SW 1271 (cell line): ENCODE measurements at places on chromosomes 7 and 10.

GRCh38 chr10:62069452-62070178 lies 168.1 kb downstream of the ARID5B start:
- DNase-seq: no peak

GRCh38 chr10:71771204-71771603 lies 2.1 kb downstream of the VSIR start:
- no peak for DNase-seq

DNA sequence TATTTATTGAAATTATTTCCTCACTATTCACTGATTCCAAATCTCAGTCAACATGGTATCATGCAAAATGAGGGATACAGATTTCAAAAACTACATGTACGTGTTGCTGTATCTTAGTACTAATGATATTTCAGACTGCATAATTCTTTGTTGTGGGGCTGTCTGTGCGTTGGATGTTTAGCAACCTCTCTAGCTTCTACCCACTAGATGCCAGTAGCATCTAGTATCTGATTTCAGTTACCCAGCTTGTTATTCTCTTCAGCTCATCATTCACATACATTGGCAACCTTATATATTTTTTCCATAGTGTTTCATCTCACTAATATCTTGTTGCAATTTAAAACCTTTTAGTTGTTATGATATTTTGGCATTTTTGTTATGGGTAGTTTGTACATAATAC lies 22.5 kb upstream of the WASL start:
- DNase-seq: no peak

DNA sequence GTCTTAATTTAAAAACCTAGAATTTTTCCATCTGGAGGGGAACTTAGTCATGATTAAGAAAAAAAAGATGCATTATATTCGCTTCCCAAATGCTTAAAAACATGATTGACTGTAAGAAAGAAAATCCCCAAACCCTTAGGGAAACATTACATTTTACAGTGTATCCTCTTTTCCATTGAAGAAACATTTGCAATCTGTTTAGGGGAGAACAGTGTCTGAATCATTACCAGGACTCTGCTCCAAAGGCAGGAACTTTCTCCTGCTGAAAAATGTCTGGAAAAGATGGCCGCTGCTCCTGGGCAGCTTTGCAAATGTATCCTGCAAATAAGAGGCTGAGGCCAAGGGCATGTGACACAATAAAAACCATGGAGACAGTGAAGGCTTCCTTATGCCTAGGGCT lies 173.7 kb downstream of the BUB3 start:
- DNase-seq: no peak

DNA sequence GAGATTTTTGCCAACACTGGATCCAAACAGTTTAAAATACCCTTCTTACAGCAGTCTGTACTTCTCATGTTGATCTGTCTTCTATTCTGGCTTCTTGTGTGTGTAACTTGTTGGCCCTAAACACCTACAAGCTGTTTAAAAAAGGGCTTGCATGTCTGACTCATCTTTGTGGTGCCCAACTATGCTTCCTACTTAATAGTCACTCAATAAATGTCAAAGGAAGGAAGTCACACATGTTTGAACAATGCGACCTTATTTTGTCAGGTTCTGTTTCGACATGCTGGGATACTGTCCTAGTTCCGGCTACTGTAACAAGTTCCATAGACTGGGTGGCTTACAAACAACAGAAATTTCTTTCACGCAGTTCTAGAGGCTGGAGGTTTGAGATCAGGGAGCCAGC lies 9.4 kb upstream of the GRK5 start:
- DNase-seq: no peak

DNA sequence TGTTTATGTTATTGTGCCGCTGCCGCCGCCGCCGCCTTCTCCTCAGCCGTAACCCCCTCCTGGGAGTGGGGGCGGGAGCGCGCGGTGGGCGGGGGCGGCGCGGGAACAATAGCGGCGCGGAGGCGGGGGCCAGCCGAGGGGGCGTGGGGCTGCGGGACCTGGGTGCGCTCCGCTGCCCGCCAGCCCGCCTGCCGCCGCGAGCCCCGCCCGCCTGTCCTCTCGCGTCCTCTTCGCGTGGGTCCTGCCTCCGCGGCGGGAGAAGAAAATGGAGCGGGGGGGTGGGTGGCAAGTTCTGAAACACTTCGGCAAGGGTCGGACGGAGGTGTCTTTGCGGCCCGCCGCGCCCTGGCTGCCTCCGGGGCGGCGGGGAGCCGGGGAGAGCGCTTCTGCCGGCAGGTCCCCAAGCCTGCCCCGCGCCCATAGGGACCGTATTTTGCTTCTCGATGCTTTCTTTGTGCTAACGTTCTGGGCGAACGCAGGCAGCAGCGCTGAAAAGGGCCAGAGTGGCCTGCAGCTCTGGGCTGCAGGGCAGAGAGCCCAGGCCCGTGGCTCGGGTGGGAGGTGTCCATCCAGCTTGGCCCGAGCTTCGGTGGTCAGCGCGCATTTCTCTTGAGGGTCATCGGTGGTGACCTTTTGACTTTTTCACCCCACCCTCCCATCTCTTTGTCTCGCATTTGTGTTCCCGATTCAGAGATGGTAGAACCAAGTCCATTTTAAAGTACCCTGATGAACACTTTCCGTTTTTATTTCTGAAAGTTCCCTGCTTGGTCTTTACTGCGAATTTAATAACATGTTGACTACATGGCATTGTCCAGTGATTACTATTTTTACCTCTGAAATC lies 613 bp downstream of the MAPK8 start:
- no peak for DNase-seq

DNA sequence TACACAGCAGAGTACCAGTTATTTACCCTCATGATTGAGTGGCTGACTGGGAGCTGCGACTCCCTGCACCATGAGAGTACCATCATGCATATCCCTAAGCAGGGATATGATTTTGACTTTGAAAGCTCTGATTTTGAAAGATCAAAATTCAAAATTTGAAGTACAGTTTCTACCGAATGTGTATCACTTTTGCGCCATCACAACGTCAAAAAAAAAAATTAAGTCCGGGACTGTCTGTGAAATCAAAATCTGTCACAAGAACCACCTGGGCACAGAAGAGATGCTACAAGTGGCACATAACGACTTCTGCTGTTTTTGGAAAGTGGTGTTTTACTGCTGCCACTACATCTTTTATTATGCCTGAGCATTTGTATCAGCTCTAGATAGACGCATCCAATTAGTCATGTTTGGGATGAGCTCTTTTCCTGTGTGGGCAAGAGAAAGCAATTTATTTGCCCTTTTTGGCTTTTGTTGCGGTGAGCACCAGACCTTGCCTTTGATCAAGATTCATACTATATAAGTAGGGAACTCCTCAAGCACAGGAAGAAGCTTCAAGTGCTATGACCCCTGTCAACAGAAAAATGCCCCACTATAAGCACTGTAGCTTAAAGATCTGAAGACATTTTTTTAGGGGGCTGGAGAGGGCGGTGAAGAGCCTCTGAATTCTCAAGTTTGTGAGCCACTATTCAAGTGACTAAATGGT lies 10.7 kb downstream of the MTPN start:
- DNase-seq: no peak

- DNase-seq: no peak
Observed at GRCh38 chr10:78944723-78945312, 123.9 kb upstream of the ZMIZ1 start.

DNA sequence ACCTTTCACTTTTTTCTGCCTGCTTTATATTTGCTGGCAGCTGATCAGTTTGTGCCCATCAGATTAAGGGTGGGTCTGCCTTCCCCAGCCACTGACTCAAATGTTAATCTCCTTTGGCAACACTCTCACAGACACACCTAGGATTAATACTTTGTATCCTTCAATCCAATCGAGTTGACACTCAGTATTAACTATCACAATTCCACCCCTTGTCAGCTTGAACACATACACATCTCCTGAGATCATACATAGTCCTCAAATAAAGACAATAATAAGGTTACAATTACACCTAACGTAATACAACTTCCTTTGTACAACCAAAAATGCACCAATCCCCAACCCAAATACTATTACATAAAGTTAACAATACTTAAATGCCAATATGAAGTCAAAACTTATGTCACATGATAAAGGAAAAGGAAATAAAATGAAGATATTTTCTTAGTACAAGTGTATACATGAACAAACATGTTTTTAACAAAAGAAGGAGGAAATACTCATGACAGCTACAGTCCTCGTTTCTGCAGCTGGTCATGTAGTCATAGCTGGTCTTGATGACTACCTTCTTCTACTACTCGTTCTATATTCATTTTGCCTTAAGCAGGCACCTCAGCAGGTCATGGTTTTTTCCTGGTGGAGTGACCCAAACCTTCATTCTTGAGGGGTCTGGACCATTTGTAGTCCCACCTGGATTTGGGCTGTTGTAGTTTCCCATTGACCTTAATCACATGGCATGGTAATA lies 96.7 kb upstream of the CABCOCO1 start:
- DNase-seq: no peak

GRCh38 chr10:47176206-47176902 lies 123.6 kb upstream of the GDF10 start:
- DNase-seq: no peak

- no peak for DNase-seq
Observed at GRCh38 chr10:24989867-24990266, 26.1 kb downstream of the ENKUR start.

DNA sequence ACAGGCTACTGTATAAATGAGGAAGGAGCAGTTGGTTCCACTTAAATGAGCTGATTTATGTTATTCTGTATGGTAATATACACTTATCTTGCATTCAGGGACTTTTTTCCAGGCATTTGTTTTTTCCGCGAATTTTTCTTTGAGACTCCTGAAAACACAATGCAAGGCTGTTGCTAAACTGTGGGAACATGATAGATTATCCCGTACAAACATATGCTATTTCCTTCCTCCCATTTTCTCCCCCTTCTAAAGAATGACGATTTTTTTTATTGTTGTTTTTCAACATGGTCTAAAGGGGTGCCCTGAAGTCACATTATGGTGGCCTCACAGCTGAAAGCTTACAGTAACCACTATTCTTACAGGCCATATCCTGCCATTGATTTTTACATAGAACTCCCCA lies 523.9 kb upstream of the NRP1 start:
- DNase-seq: no peak

DNA sequence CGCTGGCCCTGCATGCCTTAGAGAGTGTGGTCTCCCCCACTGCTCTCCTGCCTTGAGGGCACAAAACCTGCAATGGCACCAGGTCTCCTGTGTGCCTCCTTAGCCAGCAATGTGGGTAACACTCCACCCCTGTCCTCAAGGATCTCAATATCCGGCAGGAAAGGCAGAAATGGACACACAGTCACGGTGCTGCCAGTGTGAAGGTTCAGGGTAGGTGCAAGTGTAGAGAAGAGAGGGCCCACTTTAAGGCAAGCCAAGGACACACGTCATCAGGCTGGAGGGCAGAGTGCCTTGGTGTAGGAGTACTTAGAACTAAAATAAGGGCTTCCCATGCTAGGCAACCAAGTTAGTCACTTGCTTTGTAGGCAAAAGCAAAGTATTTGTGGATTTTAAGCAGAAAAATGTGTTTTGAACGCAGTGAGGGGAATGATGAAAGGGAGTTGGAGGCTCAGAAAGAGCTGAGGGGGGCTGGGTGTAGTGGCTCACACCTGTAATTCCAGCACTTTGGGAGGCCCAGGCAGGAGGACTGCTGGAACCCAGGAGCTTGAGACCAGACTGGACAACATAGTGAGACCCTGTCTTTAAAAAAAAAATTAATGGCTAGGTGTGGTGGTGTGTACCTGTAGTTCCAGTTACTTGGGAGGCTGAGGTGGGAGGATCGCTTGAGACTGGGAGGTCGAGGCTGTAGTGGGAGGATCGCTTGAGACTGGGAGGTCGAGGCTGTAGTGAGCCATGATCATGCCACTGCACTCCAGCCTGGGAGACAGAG lies 152.8 kb downstream of the ARHGAP21 start:
- DNase-seq: no peak

GRCh38 chr10:48657416-48657815 lies 27.3 kb upstream of the WDFY4 start:
- no peak for DNase-seq

GRCh38 chr10:123203393-123204126 lies 49.4 kb downstream of the BUB3 start:
- DNase-seq: no peak

GRCh38 chr7:103051519-103051918 lies 23.1 kb downstream of the FBXL13 start:
- DNase-seq: no peak

DNA sequence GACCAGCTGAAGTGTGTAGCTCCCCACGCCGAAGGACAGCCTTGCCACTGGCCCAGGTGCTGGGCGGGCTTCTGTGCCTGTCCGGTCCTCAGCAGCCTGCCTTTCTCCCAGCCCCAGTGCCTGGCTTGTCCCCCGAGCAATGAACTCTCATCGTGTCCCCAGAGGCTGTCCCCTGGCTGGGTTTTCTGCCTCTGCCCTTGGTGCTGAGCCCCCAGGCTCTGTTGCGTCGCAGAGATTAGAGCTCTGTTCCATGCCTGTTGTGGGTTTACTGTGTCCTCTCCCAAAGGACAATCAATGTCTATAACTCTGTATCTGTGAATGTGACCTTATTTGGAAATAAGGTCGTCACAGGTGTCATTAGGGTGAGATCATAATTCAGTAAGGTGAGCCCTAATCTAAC lies 226.1 kb upstream of the SHH start:
- no peak for DNase-seq

GRCh38 chr10:51651063-51651462 lies 48.3 kb downstream of the CSTF2T start:
- DNase-seq: no peak

DNA sequence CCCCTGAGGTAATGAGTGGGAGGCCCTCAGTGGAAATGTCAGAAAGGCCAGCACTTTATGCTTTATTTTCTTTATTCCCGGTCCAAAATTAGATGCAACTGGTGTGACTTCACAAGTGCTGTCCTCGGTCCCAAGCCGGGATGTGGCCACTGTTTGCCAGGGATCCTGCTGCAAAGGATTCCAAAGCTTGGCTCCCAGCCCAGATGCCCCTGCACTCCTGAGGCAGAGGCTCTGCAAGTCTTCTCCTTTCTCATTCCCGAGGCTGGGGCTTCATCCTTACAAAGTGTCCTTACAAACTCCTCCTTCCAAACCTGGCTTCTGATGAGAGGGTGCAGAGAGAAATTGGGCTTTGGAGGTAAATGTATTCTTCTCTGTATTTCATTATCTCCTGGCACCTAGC lies 544.3 kb upstream of the DPP6 start:
- DNase-seq: no peak
